Vein endothelial cell (primary cell): ENCODE measurements at places on chromosomes 11 and 22. TPM values are rescaled to one million over a fixed set of nuclear protein-coding genes. Genes with fewer than 3 reads are reported as not detected.

PTPRJ gene
- total RNA-seq, result 2.9 and 3.3 TPM in 2 replicates

PPP6R3 gene
- total RNA-seq, result 169 and 175 TPM in 2 replicates

CRYBB2 gene
- 0.19 TPM in 1 of 2 replicates, not detected in the other for total RNA-seq

TENM4 gene
- total RNA-seq, result under 0.01 and 0.19 TPM in 2 replicates

AGBL2 gene
- total RNA-seq, result 0.10 and 3.6 TPM in 2 replicates

CDKN1C gene
- 5.6 and 8.2 TPM in 2 replicates for total RNA-seq

EMID1 gene
- under 0.01 TPM in 1 of 2 replicates, not detected in the other for total RNA-seq

BRSK2 gene
- 0.33 and 0.48 TPM in 2 replicates for total RNA-seq

TBRG1 gene
- 17.6 and 18.3 TPM in 2 replicates for total RNA-seq

TRIM51 gene
- total RNA-seq, result not detected in 2 replicates

FAM180B gene
- total RNA-seq, result not detected in 2 replicates

ADAMTS15 gene
- total RNA-seq, result 0.96 and 2.3 TPM in 2 replicates

PPP1CA gene
- 275 and 323 TPM in 2 replicates for total RNA-seq

CD3D gene
- not detected in 2 replicates for total RNA-seq

GLYAT gene
- not detected in 2 replicates for total RNA-seq

CYTH4 gene
- total RNA-seq, result under 0.01 and 0.10 TPM in 2 replicates

NLRP14 gene
- 0.10 and 0.65 TPM in 2 replicates for total RNA-seq

TH gene
- total RNA-seq, result under 0.01 TPM in 1 of 2 replicates, not detected in the other

BMAL1 gene
- 6.9 and 8.0 TPM in 2 replicates for total RNA-seq

TRIM68 gene
- 13.9 and 15.4 TPM in 2 replicates for total RNA-seq

EI24 gene
- total RNA-seq, result 129 and 137 TPM in 2 replicates
